ENCODE measurements at places on chromosomes 13 and 19.
A peak's percentile ranks its signal among the peaks of the same experiment; 100 is the strongest.

DNA sequence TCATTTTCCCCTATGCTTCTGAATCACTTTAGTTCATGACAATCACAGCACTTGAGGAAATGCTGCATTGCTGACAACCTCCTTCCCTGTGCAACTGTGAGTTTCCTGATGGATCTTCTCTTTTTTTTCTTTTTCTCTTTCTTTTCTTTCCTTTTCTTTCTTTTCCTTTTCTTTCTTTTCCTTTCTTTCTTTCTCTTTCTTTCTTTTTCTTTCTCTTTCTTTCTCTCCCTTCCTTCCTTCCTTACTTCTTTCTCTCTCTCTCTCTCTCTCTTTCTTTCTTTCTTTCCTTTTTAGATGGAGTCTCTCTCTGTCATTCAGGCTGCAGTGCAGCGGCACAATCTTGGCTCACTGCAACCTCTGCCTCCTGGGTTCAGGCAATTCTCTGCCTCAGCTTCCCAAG, 247.9 kb upstream of the HTR2A start:
- no peak for DNase-seq

DNA sequence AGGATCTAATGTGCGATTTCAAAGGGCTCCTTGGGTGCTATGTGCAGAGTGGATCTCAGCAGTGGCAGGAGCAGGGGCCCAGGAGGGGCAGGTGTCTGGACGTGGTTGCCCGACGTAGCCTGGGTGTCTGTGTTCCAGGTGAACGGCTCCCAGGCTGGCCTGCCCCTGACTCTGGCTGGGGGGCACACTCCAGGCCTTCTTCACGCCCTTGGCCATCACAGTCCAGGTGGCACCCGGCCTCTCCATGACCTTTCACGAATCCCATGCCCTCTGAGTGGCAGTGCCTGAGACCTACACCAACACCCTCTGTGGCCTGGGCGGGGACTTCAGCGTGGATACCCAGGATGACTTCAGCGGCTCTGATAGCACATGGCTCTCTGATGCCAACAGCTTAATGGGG, 11.3 kb upstream of the FXYD3 start:
- DNase-seq: no peak

DNA sequence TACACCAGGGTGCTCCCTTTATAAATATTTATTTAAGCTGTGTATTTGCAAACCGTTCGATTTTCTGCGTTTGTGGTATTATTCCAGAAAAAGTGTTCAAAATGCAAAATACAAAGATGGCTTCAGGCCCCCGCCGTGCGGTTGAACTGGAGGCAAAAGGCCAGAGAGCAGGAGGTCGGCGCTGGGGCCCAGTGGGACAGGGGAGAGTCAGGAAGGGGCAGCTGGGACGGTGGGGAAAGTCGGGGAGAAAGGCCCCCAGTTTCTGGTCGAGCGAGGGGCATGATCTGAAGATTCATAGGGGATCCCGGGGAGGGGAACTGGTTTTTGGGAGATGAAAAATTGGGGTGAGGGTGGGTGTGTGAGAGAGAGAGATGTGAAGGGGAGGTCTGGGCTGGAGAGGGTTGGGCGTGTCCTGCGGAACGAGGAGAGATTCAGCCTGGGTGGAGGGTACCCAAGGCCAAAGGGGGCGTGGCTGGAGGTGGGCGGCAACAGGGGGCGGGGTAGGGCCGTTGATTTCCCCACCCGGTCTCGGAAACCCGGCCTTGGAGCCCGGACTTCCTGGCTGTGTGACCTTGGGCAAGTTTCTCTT, 678 bp downstream of the ISOC2 start:
- peak; percentile 77 for DNase-seq

- no peak for DNase-seq
These were observed 683.4 kb upstream of the ARGLU1 start for GRCh38 chr13:107251341-107251740.

DNA sequence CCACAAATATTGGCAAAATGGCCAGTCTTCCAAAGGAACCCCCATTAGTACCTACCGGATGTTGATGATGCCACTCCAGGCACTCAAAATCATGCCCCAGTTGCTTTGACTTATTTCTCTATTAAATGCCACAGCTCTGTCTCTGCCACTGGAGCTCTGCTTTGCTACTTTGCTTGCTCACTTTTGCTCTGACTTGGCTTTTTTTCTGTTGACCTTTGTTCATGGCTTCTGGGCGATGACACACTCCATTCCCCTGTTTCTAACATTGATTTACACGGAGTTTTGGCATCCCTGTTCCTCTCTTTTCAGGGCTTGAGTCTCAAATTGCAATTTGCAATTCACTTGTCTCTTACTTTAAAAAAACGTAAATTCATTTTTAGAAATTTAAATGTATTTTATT, 217.1 kb upstream of the SPRY2 start:
- DNase-seq: no peak

DNA sequence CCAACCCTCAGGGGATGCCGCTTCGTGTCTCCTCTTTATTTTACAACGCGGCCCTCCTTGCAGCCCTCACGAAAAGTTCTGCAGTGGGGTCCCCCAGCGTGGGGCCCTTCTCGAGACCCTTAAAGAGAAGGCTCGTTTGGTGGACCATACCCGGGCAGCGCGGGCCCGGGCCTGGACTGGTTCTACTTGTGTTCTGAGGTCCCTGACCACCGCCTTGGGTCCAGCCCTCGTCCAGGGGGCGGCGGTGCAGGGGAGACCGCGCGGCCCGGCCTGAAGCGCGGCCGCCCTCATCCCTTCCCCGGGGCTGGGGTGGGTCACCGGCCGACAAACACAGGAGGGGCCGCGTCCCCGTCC, 400 bp upstream of the SERP2 start:
- no peak for DNase-seq

- DNase-seq: no peak
These were observed 4.1 kb upstream of the TRAPPC2B start for GRCh38 chr19:57359300-57359699.

GRCh38 chr13:33172911-33173310, 112.6 kb downstream of the STARD13 start:
- DNase-seq: no peak

- DNase-seq: no peak
These were observed 796.9 kb downstream of the SLITRK1 start for GRCh38 chr13:83085186-83085900.

DNA sequence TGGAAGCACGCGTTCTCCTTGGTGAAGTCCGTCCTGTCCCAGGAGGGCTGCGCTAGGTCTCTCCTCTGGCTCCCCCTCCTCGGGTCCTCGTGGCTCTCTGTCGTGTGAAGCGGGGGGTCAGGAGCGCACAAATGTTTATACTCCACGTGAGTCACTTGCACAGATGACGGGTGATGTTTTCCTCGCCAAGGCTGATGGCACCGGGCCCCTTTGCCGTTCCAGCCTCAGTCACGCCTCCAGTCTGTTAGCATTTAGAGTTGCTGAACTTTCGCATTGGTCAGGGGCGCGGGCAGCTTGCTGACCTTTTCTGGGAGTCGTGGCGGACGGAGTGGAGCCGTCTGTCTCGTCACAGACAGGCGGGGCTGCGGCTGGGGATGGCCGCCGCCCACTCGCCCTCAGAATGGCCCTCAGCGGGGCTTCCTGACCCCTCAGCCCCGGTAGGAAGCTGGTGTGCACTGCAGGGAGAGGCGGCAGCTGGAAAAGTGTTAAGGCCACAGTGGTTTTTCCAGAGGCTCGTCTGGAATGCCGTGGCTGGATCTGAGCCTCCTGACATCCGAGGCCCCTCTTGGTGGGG, 13.7 kb downstream of the KLHL26 start:
- no peak for DNase-seq

- no peak for DNase-seq
These were observed 50.7 kb upstream of the AKAP11 start for GRCh38 chr13:42221121-42221765.

DNA sequence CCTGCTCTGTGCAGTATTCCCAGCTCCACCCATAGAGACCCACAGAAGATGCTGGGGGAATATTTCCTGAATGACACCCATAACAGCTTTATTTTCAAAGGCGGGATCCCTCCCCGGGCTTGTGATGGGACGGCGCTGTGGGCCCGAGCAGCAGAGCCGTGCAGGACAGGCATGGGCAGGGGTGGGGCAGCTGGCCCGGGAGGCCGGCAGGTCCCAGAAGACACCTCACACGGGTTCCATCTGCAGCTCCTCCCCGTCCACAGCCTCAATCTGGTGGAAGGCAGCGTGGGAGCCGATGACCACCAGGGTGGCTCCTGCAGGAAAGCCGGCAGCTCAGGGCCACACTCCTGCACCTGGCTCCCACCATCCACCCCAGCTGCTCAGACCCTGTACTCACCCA, 2.5 kb downstream of the RABAC1 start:
- no peak for DNase-seq

DNA sequence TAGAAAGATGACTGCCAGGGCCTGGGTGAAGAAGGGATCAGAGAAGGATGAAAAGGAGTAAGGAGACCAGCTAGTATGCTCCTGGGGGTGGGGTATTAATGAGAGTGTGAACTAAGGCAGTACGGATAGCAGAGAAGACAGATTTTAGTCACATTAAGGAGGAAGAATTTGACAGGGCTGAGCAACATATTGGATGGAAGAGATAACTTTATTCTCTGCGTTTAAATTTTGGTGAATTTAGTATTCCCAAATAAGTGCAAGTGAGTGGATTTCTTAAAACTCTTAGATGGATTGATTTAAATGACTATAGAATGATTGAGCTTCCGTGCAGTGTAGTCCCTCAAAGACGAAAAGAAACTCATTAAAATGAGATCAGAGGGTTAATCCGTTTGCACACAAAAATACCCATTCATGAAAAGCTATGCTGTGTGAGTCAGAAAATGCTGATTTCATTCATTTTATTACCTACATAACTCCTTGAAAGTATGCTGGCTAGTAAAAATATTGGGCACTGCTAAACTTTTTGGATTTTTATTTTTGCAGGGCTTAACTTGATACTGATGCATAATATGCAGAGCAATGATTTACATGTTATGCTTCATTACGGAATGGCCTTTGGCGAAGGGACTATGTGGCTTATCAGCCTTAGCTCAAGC, 54.1 kb downstream of the WDFY2 start:
- DNase-seq: no peak

DNA sequence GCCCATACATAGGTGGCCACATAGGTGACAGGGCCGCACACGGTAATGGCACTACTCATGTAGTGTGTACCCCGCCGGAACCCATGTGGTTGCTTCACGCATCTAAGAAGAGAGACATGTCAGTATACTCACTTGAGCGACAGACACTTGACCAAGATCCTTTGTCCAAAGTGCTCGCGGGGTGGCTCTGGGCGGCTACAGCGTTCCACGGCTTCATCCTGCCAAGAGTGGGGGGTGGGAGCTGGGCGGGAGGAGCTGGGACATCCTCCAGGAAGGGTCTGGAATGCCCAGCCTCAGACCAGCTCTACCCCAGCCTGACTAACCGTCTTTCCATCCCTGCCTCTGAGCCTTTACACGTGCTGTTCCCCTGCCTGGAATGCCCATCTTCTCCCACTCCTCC, 8.5 kb downstream of the ANGPTL8 start:
- no peak for DNase-seq

GRCh38 chr13:45950386-45951000, 98.9 kb upstream of the SIAH3 start:
- DNase-seq: peak; percentile 13

DNA sequence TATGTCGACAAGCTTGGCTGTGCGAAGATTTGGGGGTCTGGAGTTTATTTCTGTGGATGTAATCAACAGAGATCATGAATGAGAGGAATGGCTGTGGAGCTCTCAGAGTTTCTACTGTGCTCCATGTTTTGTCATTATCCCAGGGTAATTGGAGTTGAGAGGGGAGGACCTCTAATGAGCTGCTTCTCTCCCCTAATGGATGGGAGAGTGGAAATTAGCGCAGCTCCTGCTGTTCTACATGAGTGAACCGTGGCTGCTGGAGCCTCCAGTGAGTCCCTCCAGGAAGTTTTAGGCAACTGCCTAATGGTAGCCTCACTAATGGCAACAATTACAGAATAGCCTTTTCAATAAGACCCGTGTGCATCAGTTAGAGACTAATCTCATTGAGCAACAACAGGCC, 31.3 kb upstream of the FGF9 start:
- DNase-seq: no peak

GRCh38 chr13:111874981-111875380, 192.0 kb upstream of the SOX1 start:
- no peak for DNase-seq

GRCh38 chr13:40389081-40389641, 277.3 kb downstream of the FOXO1 start:
- DNase-seq: peak; percentile 68

GRCh38 chr13:94280349-94280748, 199.1 kb downstream of the DCT start:
- DNase-seq: no peak

GRCh38 chr13:28750187-28751045, 31.6 kb upstream of the SLC46A3 start:
- DNase-seq: no peak

- no peak for DNase-seq
These were observed 122.3 kb downstream of the PCCA start for GRCh38 chr13:100211016-100211710.

GRCh38 chr19:40718774-40719391, 2.0 kb downstream of the ITPKC start:
- DNase-seq: peak; percentile 58

DNA sequence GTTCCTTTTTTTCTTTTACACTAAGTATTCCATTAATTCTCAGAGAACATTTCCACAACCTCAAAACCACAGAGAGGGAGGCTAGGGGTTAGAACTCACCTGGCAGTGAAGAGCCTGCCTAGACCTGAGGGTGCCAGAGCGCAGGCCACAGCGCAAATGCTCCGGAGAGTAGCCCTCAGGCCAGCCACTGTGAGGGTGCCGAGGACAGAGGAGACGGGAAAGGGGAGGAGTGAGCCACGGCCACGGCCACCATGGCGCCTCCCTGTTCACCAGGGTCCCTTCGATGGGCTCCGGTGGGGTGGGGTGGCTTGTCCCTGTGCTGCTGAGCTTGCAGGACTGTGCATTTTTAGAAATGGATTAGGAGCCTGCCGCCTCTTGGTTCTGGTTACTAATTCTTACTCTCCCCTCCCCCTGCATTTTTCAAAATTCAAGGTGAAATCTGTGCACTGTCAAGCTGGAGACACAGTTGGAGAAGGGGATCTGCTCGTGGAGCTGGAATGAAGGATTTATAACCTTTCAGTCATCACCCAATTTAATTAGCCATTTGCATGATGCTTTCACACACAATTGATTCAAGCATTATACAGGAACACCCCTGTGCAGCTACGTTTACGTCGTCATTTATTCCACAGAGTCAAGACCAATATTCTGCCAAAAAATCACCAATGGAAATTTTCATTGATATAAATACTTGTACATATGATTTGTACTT, 58.8 kb downstream of the GGACT start:
- DNase-seq: no peak

DNA sequence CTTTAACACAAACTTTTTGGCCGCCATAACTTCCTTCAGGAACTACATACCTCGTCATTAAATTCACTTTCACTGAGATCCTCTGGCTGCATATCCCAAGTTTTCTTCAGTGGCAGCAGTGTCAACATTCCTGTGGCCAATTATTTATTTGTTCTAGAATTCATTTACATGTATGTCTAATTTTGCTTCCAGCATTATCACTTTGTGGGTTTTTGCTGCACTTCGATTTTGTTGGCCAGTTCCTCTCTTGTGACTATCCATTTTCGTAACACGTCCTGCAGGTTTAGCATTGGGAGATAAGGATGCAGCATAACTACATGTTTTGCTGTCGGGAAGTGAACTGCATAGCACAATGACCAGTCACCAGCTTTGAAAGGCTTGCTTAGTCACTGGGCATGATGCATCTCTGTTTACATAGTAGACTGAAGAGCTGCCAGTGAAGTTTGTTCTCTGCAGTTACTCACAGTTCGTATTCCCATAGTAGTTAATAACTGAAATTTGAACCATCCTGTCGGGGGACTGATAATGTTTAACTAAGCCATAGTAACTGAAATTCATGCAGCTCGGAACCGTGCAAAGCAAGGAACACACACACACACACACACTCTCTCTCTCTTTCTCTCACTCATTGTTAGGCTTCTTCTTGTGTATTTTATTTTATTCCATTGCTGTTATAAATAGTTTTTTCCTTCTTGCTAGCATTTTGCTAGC, 28.3 kb downstream of the ZNF507 start:
- no peak for DNase-seq
